D341Med (cell line): ENCODE measurements at places on chromosomes 7 and 10.

DNA sequence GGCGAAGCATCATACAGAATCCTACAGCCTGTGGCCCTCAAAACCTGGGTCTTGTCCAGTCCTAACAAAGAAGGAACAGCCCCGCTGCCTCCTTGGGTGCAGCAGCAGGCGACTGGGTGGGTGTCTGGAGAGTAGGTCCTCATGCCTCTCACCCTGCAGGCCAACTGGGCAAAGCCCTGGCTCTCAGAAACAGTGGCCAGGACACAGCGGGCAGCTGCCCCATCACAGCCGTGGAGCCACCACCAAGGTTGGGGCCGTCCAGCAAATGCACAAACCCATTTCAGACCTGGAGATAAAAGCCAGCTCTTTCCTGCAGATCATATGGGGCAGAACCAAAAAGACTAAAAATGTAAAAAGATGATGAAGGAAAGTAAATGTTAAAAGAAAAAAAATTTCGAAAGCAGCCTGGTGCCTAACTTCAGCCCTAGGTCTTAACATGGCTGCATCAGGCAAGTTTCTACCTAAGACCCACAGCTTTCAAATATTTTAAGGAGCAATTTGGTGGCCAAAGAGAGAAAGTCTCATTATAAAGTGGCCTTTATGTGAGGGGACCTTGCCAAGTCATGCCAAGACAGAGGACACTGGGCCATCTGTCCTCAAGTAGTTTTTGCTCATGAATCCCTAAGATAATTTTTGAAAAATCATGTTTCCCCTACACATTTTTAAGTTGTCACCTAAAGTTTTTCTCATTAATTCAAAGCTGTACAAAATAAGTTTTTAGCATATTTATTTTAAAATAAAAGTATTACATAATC lies 142.1 kb downstream of the PAXIP1 start:
- no peak for DNase-seq

GRCh38 chr10:29767968-29768367 lies 133.2 kb upstream of the SVIL start:
- no peak for DNase-seq

DNA sequence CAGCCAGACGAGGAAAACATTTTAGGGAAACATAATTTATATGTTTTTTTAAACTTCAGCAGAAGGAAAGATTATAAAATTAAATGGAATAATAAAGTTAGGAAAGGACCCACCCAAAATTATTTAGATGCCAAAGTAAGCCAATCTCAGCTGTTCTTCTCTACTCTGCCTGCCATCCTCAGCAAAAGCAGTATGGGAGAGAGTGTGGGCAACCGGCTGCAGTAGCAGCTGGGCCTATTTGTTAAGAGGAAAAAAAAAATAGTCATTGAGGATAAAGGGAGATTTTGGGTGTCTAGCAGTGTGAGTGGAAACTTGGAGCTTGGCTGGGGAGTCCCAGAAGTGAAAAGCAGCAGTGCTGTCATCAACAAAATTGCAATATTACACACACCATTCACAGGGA lies 15.4 kb downstream of the SEMA3E start:
- no peak for DNase-seq

GRCh38 chr10:113929522-113929921 lies 75.1 kb downstream of the NHLRC2 start:
- no peak for DNase-seq

DNA sequence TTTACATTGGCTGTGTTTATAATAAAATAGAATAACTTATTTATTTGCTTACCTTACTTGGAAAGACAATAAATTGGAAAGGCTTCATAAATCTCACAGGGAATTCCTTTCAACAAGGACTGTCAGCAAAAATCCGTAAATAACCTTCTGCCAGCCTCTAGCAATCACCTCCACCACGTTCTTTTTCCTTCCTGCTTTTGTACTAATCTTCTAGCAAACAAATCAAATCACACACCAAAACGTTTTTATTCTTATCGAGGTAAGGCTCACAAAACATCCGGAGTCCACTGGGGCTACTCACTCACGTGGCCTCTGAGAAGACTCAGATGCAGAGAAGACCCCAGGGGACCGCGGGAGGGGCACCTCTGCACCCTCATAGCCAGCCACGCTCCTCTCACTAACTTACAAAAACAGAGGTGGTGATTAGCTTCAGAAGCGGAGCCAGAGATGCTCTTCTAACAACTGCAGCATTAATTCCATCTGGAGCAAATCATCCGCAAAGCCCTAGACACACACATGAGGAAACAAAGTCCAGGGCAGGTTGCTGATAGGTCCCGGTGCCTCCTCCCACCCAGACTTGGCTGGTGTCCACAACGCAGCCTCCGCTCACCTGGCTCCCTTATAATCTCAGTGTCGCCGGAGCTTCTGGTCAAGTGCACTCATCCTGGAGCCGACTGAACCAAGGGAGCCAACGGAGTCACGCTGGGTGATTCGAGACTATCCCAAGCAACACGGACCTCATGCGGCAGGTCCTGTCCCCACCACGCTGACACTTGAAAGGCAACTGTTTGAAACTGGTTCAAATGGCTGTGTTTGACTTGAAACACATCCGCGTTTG lies 22.5 kb downstream of the CTBP2 start:
- no peak for DNase-seq

- no peak for DNase-seq
These were observed 821 bp downstream of the SLC35B4 start for GRCh38 chr7:134315679-134316538.

DNA sequence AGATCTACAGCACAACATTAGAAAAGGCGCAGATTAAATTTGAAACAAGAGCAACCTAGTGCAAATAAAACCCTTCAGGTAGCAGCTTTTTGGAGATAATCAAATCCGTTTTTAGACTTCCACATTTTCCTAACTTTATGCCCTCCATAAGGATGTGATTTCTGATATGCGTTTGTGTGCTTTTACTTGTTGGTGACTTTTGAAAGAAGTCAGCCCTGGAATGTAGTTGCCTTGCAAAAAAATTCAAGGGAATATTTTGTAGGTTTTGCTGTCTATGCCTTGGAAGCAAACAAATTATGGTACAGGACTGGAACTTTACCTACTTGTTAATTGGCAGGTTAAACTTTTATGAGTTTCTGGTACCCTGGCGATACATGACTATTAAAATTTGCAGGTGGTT lies 86.7 kb upstream of the HDAC9 start:
- no peak for DNase-seq

DNA sequence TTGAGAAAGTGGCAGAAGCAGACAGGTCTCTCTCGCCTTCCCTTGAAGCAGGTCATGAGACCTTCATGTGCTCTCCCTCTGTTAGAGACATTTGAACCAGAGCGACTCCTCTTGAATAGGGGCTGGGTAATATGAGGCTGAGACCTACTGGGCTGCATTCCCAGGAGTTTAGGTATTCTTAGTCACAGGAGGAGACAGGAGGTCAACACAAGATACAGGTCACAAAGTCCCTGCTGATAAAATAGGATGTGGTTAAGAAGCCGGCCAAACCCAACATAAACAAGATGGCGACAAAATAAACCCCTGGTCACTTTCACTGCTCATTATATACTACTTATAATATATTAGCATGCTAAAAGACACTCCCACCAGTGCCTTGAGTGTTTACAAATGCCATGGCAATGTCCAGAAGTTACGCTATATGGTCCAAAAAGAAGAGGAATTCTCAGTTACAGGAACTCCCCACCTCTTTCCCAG lies 43.5 kb upstream of the MSRB2 start:
- no peak for DNase-seq

GRCh38 chr7:21969822-21970221 lies 24.1 kb upstream of the CDCA7L start:
- DNase-seq: no peak

DNA sequence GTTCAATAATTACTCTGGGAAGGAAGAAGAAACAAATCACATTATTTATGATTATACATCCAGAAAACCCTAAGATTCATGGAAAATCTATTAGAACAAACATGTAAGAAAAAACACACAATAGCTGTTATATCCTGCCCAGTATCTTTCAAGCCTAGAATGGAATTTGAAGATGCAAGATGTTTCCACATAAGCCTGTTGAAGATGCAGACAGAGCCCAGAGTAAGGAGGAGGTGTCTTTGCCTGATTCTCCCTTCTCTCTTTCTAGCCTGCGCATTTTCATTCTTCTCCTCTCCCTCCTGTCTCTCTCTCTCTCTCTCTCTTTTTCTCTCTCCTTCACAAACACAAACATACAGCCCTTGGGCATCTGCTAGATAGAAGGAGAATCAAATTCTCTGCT lies 170.1 kb upstream of the INHBA start:
- DNase-seq: no peak

- DNase-seq: no peak
These were observed 745.0 kb upstream of the AUTS2 start for GRCh38 chr7:68853254-68853653.

- no peak for DNase-seq
These were observed 586.1 kb upstream of the CELF2 start for GRCh38 chr10:10431422-10432066.

GRCh38 chr10:10977978-10978377 lies 39.7 kb upstream of the CELF2 start:
- DNase-seq: no peak

DNA sequence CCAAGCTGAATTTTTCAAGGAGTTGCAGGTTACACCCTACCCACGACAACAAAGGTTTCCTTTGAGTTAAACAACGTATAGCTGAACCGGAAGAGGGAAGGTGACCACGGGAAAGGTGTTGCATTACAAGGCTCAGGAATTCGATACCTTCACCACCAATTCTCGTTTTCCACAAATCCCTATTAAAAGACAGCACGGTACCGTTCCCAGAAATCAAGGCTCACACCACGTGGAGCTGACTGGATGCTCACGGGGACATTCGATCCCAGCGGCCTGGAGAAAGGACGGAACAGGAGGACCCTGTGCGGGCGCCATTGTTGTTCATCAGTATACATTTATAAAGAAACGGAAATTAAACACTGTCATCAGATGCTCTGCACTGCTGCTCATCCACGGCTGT lies 56.4 kb downstream of the CTBP2 start:
- no peak for DNase-seq

GRCh38 chr10:35470248-35470924 lies 134.1 kb downstream of the CCNY start:
- peak; percentile 74 for DNase-seq

DNA sequence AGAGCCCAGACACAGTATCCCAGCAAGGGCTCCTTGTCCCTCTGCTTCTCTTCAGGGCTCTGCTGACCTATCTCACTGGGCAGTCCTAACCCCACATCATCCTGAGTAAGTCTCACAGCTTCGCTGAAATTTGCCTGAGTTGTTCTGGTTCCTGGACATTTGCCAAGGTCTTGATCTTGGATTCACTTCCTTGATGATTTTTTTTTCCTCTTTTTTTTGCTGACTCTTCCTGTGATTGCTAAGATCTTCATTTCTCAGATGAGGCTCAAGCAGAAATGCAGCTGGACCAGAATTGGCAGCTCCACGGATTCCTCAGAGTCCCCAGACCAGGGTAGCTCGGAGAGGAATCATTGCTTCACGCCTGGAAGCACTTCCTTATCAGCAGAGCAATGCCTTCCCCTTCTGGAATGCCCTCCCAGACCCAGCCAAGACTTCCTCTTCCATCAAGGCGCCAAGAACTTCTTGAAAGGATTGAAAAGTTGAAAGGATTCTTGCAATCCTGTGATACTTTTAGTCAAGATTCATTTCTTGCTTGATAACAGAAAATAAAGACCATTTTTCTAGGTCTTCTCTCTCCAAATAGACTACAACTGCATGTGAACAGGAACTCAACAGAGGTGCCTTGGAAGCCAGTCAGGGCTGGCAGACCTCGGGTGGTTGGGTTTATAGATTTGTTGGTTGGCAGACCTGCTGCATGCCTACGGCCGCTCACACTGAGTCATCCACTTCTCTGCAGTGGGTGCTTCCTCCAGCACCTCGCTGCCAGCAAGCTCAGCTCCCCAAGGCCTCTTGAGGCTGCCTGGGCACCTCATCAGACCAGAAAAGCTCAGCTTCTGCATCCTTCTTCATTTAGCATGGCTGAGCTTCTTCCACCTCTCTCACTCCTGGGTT lies 8.8 kb upstream of the AFAP1L2 start:
- DNase-seq: no peak

DNA sequence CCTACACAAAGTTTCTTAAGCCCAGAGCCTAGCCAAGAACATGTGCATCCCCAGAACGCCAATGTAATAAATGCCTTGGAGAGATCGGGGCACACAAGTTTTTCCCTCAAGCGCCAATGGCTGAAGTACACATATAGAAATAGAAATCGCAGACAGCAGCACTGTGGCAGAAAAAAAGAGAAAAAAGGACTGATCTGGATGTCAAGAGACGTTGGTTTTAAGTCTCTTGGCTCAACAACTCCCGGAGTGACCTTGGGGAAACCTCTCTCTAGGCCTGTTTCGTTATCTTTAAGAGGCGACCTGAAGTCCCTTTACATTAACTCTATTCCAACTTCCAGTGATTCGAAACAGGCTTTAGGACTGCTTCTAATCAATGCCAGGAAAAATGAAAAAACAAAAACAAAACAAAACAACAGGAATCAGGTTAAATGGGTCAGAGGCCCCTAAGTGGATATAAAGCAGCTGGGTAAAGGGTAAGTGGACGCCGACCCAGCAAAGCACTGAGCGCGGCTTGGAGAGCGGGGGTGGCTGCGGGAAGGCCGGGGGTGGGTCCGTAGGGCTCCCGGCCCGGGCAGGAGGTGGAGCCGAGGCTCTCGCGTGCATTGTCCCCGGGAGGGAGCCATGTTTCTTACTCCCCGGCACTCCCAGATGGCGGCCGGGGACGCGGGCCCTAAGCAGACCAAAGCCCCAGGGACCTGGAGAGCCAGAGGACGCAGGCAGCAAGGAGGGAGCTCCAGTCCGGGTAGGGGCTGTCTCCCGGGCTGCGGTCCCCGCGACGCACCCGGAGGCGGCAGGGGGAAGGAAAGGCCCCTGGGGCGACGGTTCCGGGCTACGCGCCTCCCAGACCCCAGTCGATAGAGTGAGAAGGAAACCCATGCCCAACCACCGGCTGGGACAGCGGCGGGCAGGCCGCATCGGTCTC lies 757 bp downstream of the EIF3A start:
- DNase-seq: peak; percentile 76

GRCh38 chr10:87093632-87094372 lies 841 bp downstream of the GLUD1 start:
- peak; percentile 53 for DNase-seq

DNA sequence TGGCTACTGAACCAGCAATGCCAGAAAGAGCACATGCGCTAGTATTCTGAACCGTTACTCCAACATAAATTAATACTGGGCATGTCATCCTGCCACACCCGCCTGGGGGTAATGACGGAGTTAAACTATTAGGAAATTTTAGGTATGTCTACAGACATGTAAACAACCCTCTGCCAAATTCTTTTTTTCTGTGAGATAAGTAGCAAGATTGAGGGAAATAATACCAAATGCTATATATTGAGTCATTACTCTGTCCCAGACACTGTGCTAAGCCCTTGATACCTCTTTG lies 7.4 kb downstream of the LSMEM1 start:
- DNase-seq: no peak

GRCh38 chr10:27197980-27198620 lies 42.5 kb downstream of the ACBD5 start:
- DNase-seq: peak; percentile 45

- DNase-seq: no peak
These were observed 883.5 kb downstream of the SORCS1 start for GRCh38 chr10:106280896-106281460.

DNA sequence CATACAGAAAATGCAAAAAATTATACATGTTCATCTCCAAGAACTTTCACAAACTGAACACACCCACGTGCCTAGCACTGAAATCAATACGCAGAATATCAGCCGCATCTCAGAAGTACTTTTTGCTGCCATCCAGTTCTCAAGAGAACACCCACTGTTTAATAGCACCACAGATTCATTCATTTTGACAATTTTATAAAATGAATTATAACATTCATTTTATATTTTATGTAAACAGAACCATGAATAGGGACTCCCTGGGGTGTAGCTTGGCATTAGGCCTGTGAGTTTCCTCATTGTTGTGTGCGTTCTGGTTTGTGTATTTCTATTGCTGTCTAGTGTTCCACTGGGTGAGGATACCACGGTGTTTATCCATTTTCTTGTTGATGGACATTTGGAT lies 77.3 kb upstream of the PIP4K2A start:
- no peak for DNase-seq
